Fibroblast of mammary gland (primary cell): ENCODE measurements at places on chromosomes 6 and 20.
A peak's percentile ranks its signal among the peaks of the same experiment; 100 is the strongest.

GRCh38 chr6:67102743-67103142 is 1395.7 kb upstream of the EYS start:
- DNase-seq: peak; percentile 2

DNA sequence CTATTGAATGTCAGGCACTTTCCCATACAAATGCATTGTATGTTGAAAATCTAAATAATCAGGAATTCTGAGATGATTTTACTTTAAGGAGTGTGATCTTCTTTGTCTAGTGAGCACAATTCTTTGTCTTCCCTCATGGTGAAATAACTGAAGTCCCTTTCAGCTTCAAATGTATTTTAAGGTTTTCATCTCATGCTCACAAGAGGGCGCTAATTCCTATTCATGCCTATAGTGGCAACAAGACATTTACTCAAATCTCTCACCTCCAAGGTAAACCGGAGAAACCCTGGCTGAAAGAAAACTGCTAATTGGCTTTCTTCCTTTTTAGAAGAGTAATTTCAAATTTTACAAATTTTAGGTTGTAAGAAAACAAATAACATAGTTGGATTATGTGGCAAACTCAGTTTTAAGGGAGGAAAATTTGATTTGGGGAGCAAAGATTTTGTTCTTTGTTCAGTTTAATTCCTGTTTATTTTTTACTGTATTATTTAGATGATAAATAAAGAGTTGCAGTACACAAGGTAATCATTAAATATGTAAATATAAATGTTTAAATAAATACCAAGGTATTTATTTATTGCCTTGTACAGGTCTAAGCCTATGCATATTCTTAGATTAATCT is 69.1 kb downstream of the SLC35F1 start:
- peak; percentile 56 for DNase-seq

DNA sequence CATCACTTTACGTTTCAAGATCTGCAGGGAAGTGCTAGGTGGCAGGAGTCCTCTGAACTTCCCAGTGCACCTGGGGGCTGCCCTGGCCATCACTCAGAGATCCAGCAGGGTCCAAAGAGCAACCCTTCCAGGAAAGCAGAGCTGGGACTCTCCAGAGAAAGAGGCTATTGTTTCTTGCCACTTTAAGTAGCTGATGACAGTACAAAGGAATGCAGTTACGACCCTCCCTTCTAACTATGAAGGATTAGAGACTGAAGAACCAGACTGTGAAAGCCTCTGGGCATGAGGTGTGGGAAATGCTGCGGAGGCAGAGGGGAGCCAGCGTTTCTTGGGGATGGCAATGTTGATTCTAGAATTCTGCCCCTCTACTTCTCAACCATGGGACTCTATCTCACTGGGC is 189.1 kb upstream of the SUPT3H start:
- no peak for DNase-seq

DNA sequence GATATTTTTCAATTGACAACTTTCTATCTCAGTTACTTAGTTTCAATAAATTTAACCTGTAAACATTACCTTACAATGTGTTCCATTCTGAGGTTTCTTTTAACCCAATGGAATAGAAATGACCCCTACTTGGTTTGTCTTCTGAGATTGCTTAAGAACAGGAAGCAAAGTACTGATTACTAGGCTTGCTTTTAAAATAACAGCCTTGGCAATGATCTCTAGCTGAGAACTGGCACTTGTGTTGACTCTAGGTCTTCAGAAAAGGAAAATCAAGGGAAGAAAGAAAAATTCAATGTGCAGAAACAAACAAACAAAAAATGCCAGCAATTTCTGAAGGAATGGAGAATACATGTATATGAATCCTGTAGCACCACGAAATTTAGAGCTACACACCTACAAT is 66.1 kb downstream of the SYNE1 start:
- DNase-seq: no peak

GRCh38 chr20:63246490-63247288 is 7.6 kb downstream of the NKAIN4 start:
- DNase-seq: no peak

DNA sequence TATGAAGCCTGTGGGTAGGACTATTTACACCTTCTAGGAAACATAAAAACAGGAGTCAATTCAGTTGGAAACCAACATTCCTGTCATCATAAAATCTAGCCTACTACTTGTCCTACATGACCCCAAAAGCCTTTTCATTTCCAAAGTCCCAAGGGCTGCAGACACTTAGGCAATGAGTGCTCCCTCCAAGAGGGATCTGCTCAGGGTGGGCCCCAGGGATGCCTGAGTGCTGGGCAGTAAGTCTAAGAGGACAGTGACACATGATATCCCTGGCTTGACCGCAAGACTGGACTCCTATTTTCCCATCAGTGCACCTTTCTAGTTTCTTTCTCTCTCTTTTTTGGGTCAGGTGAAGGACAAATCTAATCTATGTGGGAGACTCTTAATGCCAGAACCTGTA is 1101.3 kb downstream of the GRIK2 start:
- no peak for DNase-seq

DNA sequence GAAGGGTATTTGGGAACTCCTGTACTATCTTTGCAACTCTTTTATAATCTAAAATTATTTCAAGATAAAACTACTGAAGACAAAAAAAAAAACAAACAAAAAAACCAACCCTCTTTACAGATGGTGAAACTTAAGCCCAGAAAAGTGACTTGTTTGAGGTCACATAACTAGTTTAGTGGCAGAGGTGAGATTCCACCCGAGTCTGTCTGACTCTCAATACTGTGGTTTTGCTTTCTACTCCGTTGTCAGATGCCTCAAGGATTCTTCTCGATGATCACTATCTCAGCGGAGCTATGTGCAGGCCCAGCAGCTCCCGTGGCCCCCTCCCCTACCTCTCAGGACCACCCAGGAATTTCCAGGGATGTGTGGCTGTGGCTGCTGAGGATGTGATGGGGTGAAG is 36.1 kb upstream of the KCNB1 start:
- no peak for DNase-seq

DNA sequence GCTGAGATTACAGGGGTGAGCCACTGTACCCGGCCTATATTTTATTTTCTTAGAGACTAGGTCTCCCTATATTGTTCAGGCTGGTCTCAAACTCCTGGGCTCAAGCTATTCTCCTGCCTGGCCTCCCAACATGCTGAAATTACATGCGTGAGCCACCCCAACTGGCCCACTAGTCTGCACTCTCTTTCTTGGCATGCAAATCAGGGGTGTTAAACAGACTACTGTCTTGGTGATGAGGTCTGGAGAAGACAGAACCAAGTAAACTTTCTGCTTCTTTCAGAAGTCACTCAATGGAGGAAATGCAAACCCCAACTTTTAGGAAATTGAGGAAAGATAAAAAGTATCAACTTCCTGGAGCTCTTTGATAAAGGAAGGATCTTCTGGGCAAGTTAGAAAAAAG is 8.0 kb upstream of the TUBB2B start:
- no peak for DNase-seq

GRCh38 chr6:132209351-132209750 is 191.9 kb downstream of the MOXD1 start:
- no peak for DNase-seq

GRCh38 chr6:138468320-138469015 is 30.8 kb downstream of the NHSL1 start:
- peak; percentile 70 for DNase-seq

GRCh38 chr6:62775427-62776022 is 435.7 kb upstream of the FKBP1C start:
- DNase-seq: peak; percentile 6

DNA sequence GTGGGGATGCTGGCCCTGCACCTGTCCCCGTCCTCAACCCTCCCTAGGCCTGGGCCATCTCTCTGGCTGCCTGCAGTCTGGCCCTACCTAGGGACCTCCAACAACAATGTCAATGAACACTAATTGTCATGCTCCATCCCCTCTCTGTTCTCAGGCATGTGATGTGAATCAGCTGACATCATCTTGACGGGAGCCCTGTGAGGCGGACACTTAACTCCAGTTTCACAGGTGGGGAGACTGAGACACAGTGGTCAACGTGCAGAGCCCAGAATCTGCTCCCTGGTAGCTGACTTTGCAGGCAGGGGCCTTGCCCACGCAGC is 762 bp upstream of the TCEA2 start:
- DNase-seq: no peak

DNA sequence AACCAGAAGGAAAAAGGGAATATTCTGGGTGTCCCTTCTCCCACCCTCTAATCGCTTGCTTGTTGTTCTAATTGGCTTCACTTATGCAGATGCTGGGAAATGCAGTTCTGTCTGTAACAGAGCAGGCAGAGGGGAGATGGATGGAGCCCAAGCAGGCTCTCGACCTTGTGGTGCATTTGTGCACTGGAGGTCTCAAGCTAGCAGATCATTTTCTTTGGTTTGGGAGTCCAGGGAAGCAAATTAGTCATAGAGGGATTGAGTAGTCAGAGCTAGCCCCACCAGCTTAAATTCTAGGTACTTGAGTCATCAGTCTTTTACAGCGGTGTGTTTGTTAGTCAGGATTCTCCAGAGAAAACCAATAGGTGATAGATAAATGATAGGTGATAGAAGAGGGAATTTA is 234.7 kb upstream of the ECI2 start:
- DNase-seq: peak; percentile 98

DNA sequence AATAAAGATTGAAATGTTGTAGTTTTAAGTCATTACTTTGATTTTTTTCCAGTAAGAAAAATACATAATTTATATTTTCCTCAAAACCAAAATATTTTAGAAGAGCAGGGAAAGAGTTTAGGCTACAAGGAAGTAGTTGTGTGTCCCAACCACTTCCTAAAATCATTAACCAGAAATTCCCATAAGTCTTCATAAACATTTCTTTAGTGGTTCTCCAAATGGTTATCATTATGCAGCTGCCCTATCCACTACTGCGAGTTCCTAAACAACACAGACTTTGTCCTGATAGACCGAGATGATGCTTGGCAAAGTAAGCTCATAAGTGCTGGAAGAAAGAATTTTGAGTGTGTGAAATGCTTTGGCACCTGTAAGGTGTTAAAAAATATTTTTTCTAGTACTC is 93.6 kb downstream of the ARMC2 start:
- no peak for DNase-seq

GRCh38 chr6:135299256-135299655 is 118.1 kb downstream of the MYB start:
- peak; percentile 51 for DNase-seq

DNA sequence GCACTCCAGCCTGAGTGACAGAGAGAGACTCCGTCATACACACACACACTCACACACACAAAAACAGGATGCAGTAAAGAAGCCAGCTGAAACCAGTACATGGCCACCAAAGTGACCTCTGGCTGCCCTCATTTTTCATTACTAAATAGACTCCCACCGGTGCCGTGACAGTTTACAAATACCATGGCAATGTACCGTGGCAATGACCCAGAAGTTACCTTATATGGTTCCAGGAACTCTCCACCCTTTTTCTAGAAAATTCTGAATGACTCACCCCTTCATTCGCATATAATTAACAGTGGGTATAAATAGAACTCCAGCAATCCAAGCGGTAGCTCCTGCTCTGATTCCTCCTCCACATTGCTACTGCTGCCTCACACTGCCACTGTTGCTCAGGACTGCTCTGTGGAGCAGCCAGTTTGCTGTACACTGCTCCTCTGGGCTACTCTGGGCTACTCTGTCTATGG is 57.7 kb downstream of the SNX5 start:
- peak; percentile 89 for DNase-seq

DNA sequence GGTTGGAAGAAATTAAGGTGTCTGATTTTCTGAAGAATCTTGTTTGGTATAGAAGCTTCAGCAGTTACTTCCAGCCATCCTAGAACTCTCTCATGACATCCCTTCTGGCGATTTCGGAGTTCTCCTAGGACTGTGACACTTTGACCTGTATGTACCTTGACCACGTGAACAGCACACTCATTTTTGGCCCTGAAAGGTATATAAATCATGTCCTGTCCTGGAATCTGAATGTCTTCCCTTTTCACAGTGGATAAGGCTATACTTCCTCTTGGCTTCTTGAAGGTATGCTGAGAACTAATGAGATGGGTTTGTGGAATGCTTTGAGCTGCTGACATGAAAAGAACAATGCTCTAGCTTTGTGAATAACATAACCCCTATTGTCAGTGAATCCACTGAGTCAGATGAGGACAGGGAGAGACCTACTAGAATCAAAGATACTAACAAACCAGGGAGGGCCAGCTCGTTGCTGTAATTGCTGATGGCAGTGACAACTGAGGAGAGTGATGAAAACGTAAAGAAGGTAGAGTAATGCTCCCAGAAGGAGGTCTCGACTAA is 6.0 kb upstream of the ZDHHC14 start:
- no peak for DNase-seq

DNA sequence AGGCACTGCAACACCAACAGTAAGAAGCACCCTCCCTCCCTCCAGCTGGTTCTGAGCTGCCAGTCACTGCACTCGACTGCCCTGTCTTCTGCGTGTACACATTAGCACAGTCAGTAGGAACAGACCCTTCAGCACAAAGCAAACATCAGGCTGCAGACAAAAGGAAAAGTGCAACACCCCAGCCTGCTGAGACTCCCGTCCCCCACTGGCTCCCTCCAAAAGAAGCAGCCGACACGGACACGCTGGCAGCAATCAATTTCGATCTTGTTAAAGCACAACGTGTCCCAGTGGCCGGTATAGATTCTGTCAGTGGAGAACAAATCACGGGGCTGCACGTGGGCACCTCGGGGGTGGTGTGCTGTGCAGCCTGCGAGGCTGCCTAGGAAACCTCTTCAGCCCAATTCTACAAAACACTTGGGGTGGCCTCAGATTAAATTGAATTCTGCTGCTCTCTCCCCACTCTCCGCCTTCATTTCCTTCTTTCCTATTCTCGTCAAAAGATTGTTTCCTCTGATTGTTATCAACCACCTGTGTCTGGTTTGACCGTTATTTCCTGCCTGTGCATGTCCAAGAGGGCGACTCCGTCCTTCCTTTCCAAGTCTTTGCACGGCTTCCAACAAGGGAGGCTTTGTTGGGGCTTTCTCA is 38.7 kb downstream of the TRAF3IP2 start:
- DNase-seq: no peak

DNA sequence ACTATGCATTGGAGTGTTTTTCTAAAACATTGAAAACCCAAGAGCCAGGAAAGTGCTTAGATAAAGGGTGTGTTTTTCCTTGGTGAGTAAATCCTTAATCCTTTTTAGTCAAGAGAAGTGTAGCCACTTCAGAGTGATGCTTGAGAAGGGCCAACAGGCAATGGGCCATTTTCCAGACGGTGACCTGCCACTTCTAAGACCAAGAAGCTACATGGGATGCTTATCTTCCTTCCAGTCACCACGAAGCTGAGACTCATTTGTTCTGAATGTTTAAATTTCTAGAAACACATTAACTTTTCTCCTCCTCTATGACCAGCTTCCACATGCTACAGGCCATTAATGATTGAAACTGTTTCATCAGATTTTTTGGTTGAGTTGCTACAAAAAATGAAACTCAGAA is 34.4 kb upstream of the NHSL1 start:
- no peak for DNase-seq

- DNase-seq: no peak
These were observed 159.6 kb downstream of the BACH2 start for GRCh38 chr6:90136837-90137568.

GRCh38 chr20:53914091-53914780 is 156.2 kb downstream of the BCAS1 start:
- no peak for DNase-seq

GRCh38 chr20:34680586-34681175 is 3.8 kb upstream of the PIGU start:
- peak; percentile 11 for DNase-seq
